SW 1271 (cell line): ENCODE measurements at places on chromosomes 7 and 10.

DNA sequence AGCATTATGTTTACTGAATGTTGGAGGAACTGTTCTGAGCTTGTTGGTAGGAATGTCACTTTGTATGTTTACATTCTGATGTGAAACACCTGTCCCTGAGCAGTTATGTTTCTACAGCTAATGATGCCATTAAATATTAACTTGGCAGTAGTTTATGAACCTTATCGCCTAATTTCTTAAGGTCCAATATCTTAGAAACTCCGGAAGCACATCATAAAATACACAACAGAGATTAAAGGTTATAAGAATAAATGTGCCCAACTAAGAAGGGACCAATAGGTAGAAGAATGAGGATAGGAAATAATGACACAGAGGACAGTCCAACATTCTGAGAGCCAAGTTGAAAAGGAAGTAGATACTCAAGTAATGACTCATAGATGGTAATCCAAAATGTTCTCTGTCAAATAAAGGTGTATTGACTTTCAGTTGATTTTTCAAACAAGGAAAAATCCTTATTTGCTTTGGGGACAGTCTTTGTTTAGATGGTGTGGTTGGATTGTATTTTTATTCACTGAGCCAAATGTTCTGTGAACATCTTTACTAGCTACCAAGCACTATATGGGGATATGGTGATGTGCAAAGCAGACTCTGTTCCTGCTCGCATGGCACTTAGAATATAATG is 31.9 kb downstream of the LCOR start:
- no peak for DNase-seq

- no peak for DNase-seq
Observed at GRCh38 chr7:99827040-99827778, 604 bp upstream of the CYP3A43 start.

DNA sequence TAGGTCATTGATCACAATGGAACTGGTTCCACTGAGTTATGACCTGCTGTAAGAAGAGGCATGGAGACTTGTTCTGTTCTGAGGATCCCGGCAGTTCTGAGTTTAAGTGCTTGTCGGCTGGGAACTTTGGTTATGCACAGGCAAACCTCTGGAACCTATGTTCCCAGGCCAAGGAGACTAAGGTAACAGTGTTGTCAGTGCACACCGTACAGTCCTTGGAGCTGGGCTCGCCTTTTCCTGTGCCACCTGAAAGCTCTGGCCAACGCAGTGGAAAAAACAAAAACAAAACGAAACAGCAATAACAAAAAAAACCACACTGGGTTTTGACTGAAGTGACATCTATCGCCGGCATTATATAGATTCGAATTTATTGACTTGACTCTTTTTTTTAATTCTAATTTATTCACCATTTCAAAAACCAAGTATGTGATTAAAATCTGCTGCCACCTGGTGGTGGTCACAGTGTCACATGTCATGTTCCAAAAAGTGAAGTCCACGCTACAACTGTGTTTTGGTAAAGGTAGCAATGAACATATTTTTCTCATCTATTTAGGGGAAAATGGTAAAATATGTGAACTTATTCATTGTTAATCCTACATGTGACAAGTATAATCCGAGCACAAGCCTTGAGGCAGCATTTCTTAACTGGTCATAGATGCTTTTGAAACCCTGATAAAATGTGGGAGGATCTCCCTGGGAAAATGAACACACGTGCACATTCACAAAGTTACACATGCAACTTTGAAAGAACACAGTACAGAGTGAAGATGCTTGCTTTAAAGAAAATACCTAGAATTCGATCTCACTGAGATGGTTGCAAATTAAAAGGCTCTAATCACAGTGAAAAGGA is 113.8 kb upstream of the PPP2R2D start:
- no peak for DNase-seq

DNA sequence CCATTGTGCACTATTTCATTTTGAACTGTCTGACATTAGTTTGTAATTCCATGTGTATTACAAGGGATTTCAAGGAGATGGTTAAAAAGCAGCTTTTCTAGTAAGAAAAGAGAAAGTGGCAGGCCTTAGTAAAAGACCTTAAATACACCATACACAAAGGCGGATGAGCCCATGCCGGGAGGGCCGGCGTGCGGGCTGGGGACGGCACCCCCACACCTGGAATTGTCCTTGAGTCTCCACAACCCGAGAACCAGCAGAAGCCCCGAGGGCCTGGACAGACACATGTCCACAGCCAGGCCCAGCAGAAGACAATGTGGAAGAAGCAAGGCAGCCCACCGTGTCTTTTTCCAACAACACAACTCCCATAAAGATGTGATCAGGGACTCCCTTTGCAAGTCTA is 123.7 kb upstream of the TCERG1L start:
- DNase-seq = no peak

GRCh38 chr10:114172776-114173602 is 1.0 kb downstream of the CCDC186 start:
- DNase-seq = no peak

GRCh38 chr7:5348134-5349004 is 65.6 kb downstream of the SLC29A4 start:
- no peak for DNase-seq

GRCh38 chr10:47402641-47403301 is 18.7 kb upstream of the ZNF488 start:
- peak; percentile 59 for DNase-seq

DNA sequence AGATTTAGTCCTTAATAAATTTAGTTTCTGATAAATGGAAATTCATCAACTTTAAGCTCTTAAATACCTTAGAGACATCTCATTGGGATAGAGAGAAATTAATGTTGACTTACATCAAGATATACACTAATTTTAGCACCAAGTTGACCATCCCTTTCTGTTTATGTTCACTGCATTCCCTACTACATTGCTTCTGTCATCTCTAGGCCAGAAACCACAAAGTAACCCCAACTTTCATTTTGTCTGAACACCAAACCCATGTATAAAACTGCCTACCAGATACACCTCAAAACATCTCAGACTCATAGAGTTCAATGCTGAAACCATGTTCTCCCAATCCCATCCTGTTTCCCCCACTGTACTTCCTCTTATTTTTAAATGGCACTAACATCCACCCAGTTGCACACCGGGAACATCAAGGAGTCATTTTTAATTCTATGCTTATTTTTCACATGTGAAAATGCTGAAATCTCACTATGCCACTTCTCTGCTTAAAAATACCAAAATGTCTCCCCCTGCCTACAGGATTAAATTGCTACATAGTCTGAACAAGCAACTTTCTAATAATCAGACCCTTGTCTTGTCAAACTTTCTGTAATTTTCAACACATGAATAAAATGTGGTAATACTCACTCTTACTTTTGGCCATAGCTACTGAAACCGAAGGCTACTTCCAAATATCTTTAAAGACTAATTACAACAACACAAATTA is 201.6 kb downstream of the SEMA3D start:
- no peak for DNase-seq

DNA sequence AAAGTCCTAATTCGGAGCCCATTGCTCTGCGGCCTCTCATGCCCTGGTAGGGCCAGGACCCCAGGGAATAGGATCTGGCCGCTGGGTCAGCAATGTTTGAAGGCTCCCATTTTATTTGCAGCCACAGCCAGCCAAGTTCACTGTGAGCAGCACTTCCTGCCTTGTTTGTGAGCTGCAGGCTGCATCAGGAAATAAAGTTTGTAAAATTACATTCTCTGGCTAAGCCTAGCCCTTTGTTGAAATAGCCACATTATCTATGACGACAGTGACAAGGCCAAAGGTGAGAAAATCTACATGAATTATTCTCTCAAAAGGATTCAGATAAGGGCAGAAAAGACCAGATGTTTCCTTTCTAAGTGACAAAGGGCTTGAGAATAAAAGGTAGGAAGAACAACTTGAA is 23.7 kb upstream of the ITGB1 start:
- DNase-seq = no peak

DNA sequence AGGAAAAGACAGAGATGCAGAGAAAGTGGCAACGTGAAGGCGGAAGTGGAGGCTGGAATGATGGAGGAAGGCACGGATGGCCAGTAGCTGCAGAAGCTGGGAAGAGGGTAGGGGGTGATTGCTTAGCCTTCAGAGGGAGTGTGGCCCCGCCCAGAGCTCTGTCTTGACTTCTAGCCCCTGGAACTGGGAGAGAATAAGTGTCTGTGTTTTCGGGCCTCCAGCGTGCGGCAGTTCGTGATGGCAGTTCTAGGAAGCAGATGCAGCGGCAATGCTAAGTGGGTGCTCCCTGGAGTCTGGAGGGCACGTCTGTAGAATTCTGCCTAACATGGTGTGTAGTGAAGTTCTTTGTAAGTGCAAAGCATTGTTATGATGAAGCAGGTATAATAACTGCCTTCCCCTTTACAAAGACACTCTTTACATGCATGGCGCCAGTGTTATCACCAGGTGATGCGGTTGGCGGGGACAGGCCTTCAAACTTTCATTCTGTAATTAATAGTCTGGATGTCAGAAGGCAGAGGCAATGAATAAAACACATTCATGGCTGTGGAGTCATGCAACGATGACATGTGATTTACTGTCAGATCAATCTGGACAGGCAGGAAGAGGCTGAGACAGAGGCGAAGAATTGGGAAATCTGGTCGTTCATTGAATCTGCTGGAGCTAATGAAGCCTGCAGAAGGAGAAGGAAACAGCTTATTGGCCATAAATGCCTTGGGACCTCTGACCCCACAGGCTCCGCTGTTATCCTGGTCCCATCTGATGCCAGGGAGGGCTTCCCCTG is 228.6 kb downstream of the GLRX3 start:
- DNase-seq = no peak

DNA sequence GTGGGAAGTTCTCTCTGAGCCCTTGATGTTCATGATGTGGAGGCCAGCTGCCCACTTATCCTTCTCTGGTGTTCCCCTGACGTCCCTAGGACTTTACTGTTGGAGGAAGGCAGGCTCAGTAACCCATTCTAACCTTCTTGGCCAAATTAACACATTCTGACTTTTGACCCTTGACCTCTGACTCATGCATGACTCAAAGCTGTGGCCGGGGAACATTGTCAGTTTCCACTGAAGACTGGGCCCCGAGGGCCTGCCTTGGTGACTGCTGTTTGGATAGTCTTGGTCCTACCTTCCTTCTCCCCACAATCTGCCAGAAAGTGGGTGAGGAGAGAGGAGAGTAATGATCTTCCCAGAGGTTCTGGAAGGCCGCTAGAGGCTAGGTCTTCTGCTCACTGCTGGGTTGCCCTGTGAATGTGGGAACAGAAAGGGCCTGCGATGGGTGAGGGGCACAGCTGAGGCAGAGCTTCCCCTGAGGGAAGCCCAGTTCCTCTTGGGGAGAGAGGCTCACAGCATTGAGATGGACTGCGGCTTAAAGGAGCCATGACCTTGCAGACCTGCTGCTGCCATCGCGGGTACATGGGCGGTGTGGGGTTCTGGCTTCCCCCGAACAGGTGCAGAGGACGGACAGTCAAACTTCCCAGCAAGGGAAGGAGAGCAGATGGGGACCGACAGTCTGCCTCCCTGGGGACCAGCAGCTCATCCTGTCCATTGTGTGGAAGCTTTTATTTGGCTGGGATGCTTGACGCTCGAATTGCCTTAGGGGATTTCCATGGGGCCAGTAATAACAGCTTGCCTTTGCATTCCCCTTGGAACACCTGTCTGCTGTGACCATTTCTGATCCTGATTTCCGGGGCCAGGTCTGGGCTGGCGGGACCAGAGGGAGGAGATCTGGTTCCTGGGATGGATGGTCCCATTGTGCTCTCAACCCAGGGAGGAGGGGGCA is 43.8 kb downstream of the ADAMTS14 start:
- DNase-seq = no peak

DNA sequence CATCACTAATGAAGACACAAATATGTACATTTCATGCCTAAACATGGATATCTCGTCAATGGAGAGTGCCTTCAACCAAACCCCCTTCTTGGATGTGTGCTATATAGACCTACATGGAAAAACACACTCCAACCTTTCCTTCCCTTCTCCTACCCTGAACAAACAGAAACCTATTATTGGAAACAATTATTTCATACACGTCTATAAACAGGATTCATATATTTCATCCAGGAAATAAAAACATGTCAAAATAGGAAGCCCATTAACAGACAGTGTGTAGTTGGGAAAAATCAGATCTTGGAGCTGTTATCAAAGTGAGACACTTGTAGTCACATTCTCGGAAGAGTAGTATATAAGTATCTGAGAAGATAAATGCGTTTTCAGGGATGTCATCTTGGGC is 81.1 kb downstream of the NRP1 start:
- no peak for DNase-seq

- DNase-seq = no peak
Observed at GRCh38 chr7:10075866-10076265, 897.8 kb upstream of the PHF14 start.

DNA sequence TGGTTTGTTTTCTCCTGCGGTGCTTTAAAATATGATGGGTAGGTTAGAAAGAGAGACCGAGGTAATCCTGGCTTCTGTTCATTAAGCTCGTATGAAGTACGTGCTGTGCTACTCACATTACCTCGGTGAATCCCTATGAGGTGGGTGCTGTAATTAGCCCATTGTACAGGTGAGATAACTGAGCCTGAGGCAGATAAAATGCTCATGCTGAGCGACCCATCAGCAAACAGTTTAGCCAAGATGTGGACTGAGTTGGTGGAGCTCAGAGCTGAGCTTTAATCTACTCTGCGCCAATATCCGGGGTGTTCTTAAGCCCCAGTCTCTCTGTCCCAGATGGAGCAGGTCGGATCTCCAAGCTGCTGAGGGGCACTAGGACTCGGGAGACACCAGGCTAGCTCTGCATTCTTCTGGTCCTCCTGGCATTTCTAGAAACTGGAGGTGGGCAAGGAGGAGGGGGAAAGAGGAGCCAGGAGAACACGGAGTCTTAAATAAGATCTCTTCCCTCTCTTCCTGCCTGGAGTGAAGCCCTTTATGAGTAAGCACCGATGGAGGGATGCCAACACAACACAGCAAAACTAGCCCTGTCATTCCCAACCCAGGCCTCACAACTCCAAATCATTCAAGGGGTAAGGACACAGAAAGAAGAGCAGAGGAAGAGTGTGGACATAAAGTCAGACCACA is 458.5 kb downstream of the KCNMA1 start:
- peak; percentile 25 for DNase-seq

DNA sequence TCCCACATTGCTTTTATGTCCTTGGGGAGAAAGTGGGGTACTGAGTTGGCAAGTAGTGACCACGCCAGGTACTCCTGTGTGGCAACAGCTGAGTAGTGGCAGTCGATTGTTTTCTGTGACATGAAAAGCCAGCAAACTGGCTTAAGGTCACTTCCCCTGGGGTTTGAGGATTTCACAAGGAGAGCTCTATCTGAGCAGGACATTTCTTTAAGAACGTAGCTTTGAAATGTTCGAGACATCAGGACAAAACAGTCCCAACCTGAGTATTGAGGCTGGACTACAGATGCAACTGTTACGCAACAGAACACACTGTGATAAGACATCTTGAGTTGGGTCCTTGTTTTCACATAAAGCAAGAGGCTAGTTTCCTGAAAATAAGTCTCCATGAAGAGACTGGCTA is 146.7 kb upstream of the KLF14 start:
- DNase-seq = no peak
